ENCODE measurements at places on chromosomes 12 and 14.

GRCh38 chr12:94012590-94012989 lies 135.8 kb upstream of the PLXNC1 start:
- DNase-seq, result no peak

DNA sequence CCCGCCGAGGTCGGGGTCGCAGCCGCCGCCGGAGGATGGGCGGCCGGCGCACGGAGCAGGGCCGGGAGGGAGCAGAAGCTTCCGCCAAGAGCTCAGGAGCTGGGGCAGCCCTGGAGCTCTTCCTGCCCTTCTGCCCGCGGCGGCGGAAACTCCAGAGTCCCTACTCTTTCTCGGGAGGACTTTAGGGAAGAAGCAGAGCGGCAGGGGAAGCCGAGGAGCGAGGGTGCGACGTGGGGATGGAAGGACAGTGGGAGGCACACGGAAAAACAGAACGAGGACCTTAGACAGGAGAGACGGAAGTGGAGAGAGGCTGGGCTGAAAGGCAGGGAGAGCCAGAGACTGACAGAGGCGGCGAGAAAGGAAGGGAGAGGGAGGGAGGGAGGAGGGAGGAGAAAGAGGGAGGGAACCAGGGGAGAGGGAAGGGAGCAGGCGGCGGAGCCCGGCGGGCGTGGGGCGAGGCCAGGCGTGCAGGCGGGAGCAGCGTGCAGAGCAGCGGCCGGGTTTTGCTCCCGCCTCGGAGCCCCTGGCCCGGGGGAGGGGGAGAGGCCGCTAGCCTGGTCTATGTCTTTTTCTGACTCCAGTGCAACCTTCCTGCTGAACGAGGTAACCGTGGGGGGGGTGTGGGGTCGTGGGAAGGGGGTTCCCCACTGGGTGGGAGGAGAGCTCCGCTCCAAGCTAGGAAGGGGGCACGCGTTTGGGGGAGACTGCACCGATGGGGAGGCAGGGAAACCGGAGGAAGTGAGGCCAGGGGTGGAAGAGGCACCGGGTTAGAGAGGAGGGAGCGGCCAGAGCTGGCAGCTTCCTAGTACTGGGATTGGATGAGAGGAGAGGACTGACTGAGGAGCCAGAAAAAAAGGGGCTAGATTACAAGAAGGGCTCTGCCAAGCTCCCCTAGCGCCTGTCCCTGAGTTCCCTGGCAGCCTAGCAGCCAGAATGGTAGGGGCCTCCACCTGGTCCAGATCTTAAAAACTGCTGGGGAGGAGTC lies 2.9 kb upstream of the CACNB3 start:
- no peak for DNase-seq

- DNase-seq, result no peak
Observed at GRCh38 chr12:12736759-12737676, 19.9 kb downstream of the CDKN1B start.

DNA sequence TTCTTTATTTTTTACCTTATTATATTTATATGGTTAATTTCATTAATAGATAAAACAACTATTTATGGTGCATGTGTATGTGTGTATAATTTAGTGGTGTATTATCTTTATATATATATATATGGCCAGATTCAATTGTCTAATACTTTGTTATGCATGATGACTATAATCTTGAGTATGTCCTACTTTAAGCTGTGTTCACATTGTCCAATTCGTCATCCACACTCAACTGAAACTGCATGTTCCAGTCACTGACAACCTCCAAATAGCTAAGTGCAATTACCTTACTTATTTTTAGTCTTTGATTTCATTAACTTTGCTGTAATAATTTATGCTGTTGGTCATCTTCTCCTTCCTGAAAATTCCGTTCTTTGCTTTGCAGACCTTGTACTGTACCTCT lies 306.5 kb upstream of the TMTC1 start:
- no peak for DNase-seq

GRCh38 chr12:24888813-24889212 lies 60.1 kb downstream of the BCAT1 start:
- no peak for DNase-seq

- no peak for DNase-seq
Observed at GRCh38 chr14:74653386-74654138, 41.5 kb upstream of the LTBP2 start.

GRCh38 chr12:87768501-87769287 lies 260.5 kb downstream of the C12orf50 start:
- DNase-seq, result no peak

DNA sequence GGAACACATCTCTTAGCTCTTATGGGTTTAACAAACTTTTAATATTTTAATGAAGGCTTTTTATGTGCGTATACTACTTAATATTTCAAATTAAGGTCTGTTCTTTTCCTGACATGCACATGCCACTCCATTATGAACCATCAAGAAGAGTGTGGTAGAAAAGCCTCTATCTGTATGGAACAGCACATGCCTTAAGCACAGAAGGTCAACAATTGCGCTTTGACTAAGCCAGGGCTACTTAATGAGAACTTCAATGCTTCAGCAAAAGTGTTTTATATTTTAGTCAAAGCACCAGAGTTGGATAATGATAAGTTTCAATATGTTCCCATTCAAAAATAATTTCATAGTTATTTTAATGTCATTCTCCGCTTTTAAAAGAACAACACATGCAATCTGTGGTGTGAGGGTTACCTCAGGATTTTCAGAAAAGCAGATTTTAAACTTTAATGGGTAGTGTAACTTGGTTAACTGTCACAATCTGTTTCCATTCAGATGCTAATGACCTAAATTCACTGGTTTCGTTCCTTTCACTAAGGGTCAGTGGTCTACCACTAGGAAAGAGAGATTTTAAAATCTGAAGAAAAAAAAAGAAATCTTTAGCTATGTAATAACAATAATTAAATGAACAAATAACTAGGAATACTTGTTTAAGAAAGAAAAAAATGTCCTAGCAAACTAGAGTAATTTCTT lies 193.4 kb upstream of the NOVA1 start:
- DNase-seq, result no peak

- DNase-seq, result no peak
Observed at GRCh38 chr12:28925719-28926376, 223.2 kb upstream of the FAR2 start.

- no peak for DNase-seq
Observed at GRCh38 chr14:90562652-90563051, 165.8 kb downstream of the CALM1 start.

DNA sequence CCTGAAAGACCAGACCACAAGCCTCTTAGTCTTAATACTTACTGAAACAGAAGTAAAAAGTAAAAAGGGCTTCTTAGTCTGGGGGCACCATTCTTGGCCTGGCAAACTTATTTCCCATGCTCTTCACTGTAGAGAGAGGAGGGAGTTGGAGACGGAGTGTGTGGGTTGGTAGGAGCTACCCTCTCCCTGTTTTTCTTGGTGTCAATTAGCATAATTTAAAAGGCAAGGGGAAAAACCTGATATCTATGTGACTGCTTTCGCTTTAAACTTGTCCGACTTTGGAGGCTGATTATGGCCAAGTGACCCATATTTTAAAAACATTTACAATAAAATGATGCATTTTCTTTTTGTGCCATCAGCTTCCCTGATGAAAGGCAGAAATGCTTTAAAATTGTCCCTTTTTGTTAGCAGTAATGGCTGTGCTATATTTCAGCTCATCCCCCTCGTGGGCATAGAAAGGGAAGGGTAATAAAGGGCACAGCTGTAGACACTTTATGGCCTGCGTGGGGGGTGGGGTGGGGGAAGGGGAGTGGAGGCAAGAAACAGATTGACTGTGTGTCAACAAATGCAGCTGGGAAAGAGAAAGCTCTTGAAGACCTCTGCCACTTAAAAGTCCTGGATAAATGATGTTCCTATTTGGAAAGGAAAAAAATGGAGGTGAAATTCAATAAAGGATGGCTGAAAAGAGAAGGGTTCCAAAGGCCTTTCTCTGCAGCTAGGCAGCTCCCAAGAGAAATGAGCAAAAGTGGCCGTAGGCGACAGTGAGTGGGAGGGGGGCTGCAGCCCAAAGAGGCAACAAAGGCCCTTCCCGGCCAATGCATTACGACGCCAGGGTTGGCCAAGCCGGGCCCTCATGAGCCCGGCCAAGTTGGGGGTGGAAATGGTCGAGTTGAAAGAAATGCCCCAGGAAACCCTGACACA lies 57.5 kb upstream of the TMEM263 start:
- no peak for DNase-seq

GRCh38 chr12:1797011-1797901 lies 23.1 kb upstream of the LRTM2 start:
- DNase-seq, result no peak

- no peak for DNase-seq
Observed at GRCh38 chr12:49903700-49904423, at the start of gene FAIM2. Gene FAIM2 (minus strand): TSS chr12:49903900. CDS start chr12:49903792, 108 bp downstream.

GRCh38 chr12:92608151-92609091 lies 94.4 kb upstream of the PLEKHG7 start:
- DNase-seq, result peak; percentile 12

DNA sequence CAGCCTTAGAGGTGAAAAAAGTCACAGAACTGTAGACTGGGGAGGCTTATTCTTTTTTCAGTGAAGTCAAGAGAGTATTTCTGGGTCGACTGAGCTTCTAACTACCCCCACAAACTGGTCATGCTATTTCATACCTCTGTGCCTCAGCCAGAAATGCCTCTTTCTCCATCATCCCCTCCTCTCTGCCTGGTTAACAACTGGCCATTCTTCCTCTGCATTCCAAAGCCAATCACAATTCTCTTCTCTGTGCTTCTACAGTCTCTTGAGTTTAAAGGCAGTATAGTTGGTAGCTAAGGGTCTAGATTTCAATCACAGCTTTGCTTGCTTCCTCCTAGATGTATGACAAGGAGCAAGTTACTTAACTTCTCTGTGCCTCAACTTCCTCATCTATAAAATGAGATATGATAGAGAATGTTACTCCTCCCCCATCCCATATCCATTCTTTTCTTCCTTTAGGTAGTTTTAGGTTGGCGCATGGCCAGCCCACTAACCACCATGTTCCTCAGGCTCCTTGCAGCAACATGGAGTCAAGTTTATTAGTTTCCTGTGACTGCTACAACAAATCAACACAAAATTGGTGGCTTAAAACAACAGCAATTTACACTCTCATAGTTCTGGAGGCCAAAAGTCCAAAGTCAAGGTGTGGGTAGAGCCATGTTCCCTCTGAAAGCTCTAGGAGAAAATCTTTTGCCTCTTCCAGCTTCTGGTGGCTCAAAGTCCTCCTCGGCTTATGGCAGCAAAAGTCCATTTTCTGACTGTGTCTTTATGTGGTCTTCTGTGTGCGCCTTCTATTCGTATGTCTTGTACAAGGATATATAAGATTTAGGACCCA lies 62.5 kb downstream of the ITPR2 start:
- no peak for DNase-seq

GRCh38 chr12:3598896-3599860 lies 108.2 kb downstream of the PRMT8 start:
- no peak for DNase-seq

GRCh38 chr12:122467983-122468382 lies 32.7 kb downstream of the ZCCHC8 start:
- no peak for DNase-seq

GRCh38 chr14:52485350-52485960 lies 66.8 kb downstream of the TXNDC16 start:
- DNase-seq, result no peak

DNA sequence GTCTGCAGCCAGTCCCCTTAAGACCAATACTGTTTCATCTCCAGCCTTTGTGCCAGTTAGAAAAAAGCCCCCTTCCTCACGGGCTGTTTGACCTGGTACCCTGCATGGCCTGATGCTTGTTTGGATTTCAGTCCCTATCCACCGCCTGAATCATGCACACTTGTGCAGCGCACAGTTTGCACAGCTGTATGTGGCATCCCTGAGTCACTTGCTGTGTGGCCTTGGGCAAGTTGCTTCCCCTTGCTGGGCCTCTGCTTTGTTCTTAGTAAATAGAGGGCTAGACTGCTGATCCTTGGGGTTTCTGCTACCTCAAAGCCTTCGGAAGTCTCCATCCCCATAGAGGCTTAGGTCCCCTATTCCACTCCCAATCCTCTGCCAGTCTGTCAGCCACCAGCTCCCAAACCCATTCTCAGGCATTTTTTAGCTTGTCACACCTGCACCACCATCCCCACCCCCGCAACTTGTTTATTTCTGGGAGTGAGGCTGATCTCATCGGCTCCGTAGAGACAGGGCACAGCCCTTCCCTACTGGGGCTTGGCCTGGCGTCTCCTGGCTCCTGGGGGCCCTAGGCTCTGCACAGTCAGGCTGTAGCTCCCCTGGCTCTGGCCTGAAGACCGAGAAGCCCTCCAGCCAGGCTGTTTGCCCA lies 8.8 kb downstream of the KRT80 start:
- DNase-seq, result no peak

GRCh38 chr12:123655420-123655819 lies 15.5 kb upstream of the TCTN2 start:
- no peak for DNase-seq

GRCh38 chr14:104462651-104463630 lies 116.6 kb upstream of the C14orf180 start:
- DNase-seq, result no peak

- no peak for DNase-seq
Observed at GRCh38 chr14:29759521-29760340, 167.9 kb downstream of the PRKD1 start.

DNA sequence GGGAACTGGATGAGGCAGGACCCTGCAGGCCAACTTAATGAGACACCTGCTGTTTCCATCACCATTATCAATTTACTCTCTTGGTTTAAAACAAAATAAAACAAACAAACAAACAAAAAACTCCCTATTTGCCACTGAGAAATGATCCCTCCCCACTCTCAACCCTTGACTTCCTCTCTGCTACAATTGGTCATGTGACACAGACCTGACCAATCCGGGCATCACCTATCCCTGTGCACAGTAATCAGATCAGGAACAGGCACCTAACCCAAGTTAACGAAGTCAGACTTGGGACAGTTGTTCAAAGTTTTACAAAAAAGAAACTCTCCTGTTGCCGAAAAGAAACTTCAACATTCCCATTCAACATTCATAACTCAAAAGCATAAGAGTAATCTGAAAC lies 58.4 kb downstream of the NELL2 start:
- no peak for DNase-seq

- no peak for DNase-seq
Observed at GRCh38 chr14:50335389-50335788, 23.3 kb downstream of the DMAC2L start.

Measured in right renal pelvis (tissue), 4 donors.